Activated naive CD4-positive, alpha-beta T cell treated with anti-CD3 and anti-CD28 coated beads for 36 hours (primary cell): ENCODE measurements at places on chromosomes 6 and 20. TPM values are rescaled to one million over a fixed set of nuclear protein-coding genes. Genes with fewer than 3 reads are reported as not detected.

DNA sequence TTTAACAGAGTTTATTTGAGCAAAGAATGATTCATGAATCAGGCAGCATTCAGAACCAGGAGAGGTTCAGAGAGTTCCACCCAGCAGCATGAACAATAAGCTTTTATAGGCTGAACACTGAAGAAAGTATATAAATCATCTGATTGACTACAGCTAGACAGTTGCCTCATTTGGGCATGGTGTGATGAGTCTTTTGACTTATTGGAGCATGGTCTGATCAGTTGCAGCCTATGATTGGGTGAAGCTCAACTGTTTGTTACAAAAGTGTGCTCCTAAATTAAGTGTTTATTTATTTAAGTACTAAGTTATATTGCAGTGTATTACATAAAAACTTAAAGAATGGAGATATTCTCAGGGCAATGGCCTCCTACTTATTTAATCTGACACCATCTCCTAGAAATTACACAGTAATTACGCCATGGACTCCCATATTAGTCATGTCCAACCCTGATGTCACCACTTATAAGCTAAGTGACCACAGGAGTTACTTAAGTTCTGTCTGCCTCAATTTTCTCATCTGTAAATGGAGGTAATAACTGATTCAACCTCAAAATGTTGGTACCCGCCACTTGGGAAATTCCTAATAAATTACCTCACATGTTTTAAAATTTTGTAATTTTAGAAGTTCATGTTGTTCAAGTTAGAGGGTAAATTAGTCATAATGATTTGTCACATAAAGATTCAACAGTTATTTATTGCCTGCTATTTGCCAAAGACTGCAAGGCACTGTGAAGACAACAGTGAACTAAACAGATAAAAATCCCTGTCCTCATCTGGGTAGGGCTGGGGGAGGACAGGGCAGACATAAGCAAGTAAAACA is 15.2 kb upstream of the ROS1 start:
- DNase-seq: no peak
- peaks cover 28% of the 10 kb centered on the region for H3K27me3 ChIP-seq
- H3K4me3 ChIP-seq: no peak overlapping the region
- no peak overlapping the region for H3K27ac ChIP-seq

DNA sequence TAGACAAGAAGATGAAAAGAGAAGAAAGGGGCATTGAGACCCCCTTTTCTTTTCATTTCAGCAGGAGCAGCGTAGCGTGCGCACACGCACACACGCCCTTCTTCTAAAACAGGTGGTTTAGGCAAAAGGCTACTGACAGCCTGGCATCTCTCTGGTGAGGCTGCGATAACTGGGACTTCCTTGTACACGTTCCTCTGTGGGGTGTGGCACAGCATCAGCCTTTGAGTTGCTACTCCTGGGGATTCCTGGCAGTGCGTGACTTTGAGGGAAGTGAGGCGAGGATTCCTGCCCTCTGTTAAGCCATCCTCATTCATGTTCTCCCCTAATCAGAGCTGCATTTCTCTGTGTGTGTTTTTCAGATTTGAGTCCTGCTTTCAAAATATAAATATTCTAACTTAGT is 94.7 kb downstream of the TMEM170B start:
- peaks cover 3% of the 10 kb centered on the region for H3K27me3 ChIP-seq
- no peak for DNase-seq
- no peaks in the 10 kb centered on the region for H3K4me1 ChIP-seq

DNA sequence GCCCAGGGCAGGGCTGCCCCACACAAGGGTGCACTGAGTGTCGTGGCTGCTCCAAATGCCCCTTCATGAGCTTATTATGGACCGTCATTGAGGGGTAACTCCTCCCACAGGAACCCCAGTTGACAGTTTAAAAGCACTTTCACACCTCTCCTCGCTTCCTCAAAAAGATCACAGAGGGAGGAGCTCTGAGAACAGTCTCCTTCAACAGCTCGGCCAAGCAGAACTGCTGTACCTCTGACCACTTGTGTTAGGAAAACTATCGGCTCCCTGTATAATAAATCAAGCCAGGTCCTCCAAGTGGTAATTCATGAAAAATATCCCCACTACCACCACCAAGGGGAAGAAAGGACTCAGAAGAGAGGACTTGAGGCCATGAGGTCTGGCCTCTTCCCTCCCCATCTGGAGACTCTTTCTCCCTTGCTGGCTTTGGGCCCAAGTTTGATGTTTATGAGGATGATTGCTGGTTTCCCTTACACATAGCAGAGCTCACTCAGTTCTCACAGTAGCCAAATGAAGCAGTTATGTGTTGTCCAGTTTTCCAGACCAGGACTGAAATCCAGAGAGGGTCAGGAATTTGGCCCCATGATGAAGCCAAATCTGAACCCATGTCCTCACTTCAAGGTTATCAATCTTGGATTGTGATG is 8.7 kb downstream of the SNX21 start:
- H3K27me3 ChIP-seq: no peaks in the 10 kb centered on the region
- DNase-seq: no peak
- no peak overlapping the region for H3K4me3 ChIP-seq
- H3K27ac ChIP-seq: no peak overlapping the region
- H3K4me1 ChIP-seq: no peaks in the 10 kb centered on the region

- H3K4me3 ChIP-seq: no peak overlapping the region
- no peaks in the 10 kb centered on the region for H3K36me3 ChIP-seq
- H3K27me3 ChIP-seq: peaks cover 13% of the 10 kb centered on the region
These were observed 334.4 kb downstream of the QKI start for GRCh38 chr6:163748886-163749285.

Gene PPP1R3G
- total RNA-seq: not detected

DNA sequence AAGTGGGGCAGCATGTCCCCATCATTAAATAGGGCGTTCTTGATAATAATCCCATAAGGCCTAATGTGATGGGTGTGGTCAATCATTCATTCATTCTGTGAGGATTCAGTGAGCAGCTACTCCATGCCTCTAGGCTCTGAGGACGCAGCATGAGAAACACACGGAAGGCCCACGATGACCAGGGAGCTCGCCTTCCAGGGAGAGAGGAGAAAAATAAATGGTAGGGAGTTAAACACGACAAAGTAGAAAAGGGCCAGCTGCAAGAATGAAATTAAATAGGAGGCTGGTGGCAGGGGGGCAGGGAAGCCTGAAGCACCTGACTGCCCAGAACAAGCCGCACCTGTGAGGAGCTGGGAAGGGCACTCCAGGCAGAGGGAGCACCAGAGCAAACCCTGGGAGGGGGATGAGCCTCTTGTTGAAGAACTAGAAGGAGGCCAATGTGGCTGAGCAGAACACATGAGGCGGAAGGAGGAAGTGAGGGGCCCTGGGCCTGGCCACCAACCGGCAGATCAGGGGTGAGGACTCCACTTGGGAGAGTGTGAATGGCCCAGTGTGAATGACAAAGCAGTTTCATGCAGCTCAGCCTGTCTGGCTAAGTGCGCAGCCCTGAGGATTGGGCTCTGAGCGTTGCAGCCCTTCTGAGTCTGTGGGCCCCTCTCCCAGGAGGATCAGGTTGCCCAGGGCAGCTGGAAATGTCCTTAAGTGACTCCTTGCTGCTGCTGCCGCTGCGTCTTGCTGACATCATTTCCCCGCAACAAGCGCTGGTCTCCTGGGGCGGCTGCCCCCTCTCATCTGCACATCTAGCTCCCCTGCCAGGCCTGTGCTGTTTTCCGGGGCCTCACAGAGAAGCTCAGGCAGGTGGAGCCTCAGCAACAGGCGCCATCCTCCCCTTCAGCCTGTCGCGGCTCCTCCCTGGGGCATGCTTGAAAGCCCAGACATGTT is 99.9 kb downstream of the CDH26 start:
- H3K27me3 ChIP-seq: no peaks in the 10 kb centered on the region
- H3K4me1 ChIP-seq: peaks cover 43% of the 10 kb centered on the region
- peak overlapping the region; percentile 73 for H3K27ac ChIP-seq
- H3K36me3 ChIP-seq: no peaks in the 10 kb centered on the region
- peak overlapping the region; percentile 1 for H3K4me3 ChIP-seq

Gene MAD2L1BP
- 22.7 TPM for total RNA-seq

GRCh38 chr20:17357238-17357637 is 130.4 kb downstream of the PCSK2 start:
- H3K36me3 ChIP-seq: no peaks in the 10 kb centered on the region
- no peaks in the 10 kb centered on the region for H3K27me3 ChIP-seq
- no peaks in the 10 kb centered on the region for H3K4me1 ChIP-seq
- H3K27ac ChIP-seq: no peak overlapping the region
- no peak overlapping the region for H3K4me3 ChIP-seq

DNA sequence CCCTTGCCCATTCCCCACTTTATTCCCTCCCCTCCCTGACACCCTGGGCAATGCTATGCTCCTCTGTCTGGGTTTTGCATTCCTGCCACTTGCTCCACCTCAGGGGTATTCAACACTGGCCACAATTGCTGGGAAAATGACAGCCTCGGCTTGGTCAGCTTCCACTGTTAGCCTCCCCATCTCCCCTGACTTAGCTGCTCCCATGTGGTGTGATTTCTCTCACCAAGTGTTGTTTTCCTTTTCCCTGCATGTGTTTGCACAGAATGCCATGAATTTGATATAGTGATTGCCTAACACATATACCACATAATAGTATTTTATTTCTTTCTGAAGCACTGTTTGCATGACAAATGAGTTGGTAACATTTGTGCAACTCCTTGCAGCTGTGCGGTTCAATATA is 1.4 kb upstream of the LEMD2 start:
- H3K4me1 ChIP-seq: peaks cover 29% of the 10 kb centered on the region
- H3K4me3 ChIP-seq: no peak overlapping the region
- no peak for DNase-seq
- H3K27ac ChIP-seq: no peak overlapping the region
- H3K27me3 ChIP-seq: no peaks in the 10 kb centered on the region

- peaks cover 13% of the 10 kb centered on the region for H3K27me3 ChIP-seq
- no peaks in the 10 kb centered on the region for H3K36me3 ChIP-seq
- H3K4me3 ChIP-seq: no peak overlapping the region
These were observed 21.9 kb downstream of the CCN2 start for GRCh38 chr6:131929264-131929663.

Gene C6orf58
- total RNA-seq: not detected

DNA sequence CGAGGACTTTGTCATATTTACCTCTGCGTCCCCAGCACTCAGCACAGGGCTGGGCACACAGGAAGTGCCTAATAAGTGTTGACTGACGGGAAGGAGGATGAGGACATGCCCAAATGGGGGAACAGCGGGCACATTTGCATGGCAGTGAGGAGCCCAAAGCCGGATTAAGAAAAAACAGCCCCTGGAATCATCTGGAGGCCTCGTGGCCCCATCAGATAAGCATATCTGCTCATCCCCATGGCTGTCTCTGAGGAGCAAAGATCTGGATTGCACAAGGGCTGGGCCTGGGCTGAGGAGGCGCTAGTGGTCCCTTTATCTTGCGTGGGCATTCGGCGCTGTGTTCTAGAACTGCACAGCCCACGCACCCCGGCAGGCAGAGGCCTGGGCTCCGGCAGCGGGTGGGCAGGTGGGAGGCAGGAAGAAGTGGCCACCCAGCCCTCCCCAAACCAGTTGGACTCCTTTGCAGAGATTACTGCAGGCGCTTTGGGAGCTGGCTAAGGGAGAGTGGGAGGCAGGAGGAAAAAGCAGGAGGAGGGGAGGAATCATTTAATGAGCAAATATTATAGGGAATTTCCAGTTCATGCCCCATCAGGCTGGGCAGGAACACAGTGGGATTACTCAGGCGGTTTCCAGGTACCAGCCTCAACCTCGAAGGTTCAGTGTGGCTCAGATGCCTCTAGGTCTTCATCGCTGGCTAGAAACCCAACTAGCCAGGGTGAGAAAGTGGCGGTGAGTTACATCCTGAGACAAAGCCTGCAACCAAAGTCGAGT is 108.1 kb downstream of the CEBPB start:
- H3K27ac ChIP-seq: no peak overlapping the region
- peaks cover 13% of the 10 kb centered on the region for H3K4me1 ChIP-seq
- no peak for DNase-seq
- H3K4me3 ChIP-seq: no peak overlapping the region

DNA sequence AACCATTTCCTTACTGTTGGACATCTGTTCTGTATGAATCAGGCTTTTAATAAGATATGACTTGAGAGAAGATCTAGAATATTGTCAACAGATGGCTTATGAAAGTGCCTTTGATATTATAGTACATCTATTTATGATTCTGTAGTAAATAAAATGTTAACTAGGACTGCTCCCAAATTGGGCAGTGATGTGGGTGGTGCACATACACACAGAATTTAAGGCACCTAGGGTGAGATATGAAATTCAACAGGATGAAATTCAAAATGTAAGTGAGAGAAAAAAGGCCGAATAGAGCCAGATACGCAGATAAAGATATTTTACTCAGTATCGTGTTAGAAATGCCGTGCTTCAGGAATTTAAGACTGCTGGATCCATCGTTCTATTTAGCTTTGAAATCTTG is 26.3 kb downstream of the FAM50B start:
- H3K4me3 ChIP-seq: no peak overlapping the region
- H3K27me3 ChIP-seq: peaks cover 2% of the 10 kb centered on the region
- no peak for DNase-seq
- no peaks in the 10 kb centered on the region for H3K36me3 ChIP-seq

GRCh38 chr6:150672800-150673199 is 73.1 kb downstream of the PLEKHG1 start:
- no peak overlapping the region for H3K27ac ChIP-seq
- H3K4me3 ChIP-seq: no peak overlapping the region
- H3K36me3 ChIP-seq: no peaks in the 10 kb centered on the region
- DNase-seq: no peak

Gene PLCB4
- total RNA-seq: not detected

- H3K27me3 ChIP-seq: peaks cover 63% of the 10 kb centered on the region
- H3K36me3 ChIP-seq: no peaks in the 10 kb centered on the region
- no peak for DNase-seq
- H3K27ac ChIP-seq: no peak overlapping the region
- no peak overlapping the region for H3K4me3 ChIP-seq
- H3K4me1 ChIP-seq: peaks cover 6% of the 10 kb centered on the region
These were observed 3.1 kb downstream of the DSP start for GRCh38 chr6:7544597-7544996.

DNA sequence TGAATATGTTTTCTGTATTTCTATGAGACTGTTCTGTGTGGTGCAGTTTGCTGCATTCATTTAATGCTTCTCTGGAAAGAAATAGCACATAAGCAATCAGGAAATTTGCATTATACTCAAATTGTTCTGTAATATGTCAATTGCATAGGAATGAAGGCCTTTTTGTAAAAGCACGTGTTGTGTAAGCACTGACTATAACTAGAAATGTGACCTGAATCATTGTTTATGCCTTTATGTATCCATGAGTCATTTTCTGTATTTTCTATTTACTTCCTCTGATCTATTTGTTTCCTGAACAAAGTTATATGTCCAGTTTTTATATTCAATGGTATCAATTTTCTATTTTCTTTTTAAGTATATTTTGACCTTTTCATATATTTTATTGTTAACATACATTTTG is 1455.3 kb downstream of the GRIK2 start:
- DNase-seq: no peak
- no peaks in the 10 kb centered on the region for H3K27me3 ChIP-seq
- H3K27ac ChIP-seq: no peak overlapping the region
- no peaks in the 10 kb centered on the region for H3K36me3 ChIP-seq
- H3K4me1 ChIP-seq: no peaks in the 10 kb centered on the region

Gene MOG
- total RNA-seq: not detected

Gene PROCR
- total RNA-seq: 1.7 TPM

GRCh38 chr6:11139051-11139960 is 27.8 kb upstream of the ERVFRD-1 start:
- DNase-seq: no peak
- H3K36me3 ChIP-seq: peaks cover 14% of the 10 kb centered on the region
- peaks cover 17% of the 10 kb centered on the region for H3K4me1 ChIP-seq

- H3K27me3 ChIP-seq: peaks cover 22% of the 10 kb centered on the region
- H3K4me3 ChIP-seq: no peak overlapping the region
- DNase-seq: no peak
- peak overlapping the region; percentile 8 for H3K27ac ChIP-seq
- no peaks in the 10 kb centered on the region for H3K4me1 ChIP-seq
These were observed 31.6 kb upstream of the RIMS4 start for GRCh38 chr20:44841955-44842354.

Gene LGSN
- total RNA-seq: not detected
